ENCODE measurements at places on chromosomes 13 and 19.

- DNase-seq: no peak
Observed at GRCh38 chr19:49315111-49315510, 9.9 kb downstream of the SLC6A16 start.

GRCh38 chr13:67967031-67967430 lies 736.9 kb upstream of the PCDH9 start:
- DNase-seq: no peak

- no peak for DNase-seq
Observed at GRCh38 chr13:41608111-41608838, 150.9 kb downstream of the RGCC start.

DNA sequence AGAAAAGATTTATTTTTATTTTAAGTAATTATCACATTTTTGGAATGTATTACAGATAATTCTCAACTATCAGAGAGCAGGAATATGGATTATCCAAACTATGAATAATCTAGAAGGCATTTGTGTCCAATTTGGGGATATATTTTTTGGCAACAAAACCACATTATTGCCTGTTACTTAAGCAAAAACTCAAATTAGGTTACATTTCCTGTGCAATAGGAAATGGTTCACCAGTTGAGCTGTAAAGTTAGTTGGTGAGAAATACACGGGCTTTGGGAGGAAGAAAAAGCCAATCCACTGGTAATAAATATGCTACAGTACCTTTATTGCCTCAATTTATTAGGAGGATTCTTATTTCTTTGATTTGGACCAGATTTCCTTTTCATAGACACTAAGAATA lies 1075.2 kb downstream of the PCDH9 start:
- DNase-seq: no peak

GRCh38 chr13:89307278-89307677 lies 1636.1 kb downstream of the SLITRK5 start:
- DNase-seq: no peak

DNA sequence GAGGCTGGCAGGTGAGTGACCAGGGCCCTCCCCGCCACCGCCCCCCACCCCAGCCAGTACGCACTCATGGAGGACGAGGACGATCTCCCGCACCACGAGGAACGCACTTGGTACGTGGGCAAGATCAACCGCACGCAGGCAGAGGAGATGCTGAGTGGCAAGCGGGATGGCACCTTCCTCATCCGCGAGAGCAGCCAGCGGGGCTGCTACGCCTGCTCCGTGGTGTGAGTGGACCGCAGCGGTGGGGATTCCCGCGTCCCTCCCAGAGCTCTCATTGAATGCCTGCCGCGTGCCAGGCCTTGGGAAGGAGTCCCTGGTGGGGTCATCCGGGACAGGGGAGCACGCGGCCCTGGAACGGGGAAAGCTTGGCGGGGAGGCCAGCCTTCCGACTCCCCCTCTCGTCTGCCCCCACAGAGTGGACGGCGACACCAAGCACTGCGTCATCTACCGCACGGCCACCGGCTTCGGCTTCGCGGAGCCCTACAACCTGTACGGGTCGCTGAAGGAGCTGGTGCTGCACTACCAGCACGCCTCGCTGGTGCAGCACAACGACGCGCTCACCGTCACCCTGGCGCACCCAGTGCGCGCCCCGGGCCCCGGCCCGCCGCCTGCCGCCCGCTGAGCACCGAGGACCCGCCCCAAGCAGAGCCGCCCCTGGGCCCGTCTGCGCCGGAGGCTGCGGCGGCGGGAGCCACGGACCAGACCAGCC lies 4.8 kb upstream of the IFI30 start:
- no peak for DNase-seq

Data from DMS79 (cell line).